CD4-positive, alpha-beta T cell treated with Interleukin-1 beta for 1 hour (primary cell): ENCODE measurements at places on chromosomes 4 and X.

GRCh38 chr4:95431678-95432077, 117.1 kb downstream of the UNC5C start:
- DNase-seq: no peak

DNA sequence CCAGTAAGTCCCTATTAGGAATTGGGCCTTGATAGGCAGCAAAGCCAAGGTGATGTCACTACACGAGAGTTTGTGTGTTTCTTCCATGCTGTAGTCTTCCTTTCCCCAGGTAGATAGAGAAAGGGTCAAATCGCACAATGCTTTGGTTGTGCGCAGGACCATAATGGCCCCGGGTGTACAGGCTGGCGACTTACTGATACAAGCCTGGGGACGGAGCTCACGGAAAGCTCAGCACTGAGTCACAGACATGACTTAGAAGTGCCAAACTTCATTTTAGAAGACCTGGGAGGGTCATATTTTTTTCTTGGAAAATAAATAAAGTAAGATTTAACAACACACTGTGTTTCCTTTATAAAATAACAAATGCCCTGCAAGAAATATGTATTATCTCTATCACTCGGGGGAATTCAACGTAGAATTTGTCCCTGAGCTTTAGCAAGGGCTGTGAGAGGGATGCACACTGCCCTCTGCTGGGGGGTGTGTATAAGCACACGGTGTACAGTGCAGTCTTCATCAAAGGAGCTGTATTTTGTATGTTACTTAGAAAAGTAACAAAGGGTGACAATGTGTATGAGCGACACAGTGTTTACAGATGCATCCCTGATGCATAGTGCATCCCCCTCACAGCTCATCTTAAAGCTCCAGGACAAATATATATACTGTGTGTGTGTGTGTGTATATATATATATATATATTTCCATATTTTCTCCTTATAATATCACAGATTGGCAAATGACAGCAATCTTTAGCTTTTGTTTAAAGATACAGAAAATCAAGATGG, 254.5 kb upstream of the VEGFC start:
- DNase-seq: no peak

GRCh38 chr4:13656569-13657405, 29.3 kb upstream of the BOD1L1 start:
- peak; percentile 58 for DNase-seq

DNA sequence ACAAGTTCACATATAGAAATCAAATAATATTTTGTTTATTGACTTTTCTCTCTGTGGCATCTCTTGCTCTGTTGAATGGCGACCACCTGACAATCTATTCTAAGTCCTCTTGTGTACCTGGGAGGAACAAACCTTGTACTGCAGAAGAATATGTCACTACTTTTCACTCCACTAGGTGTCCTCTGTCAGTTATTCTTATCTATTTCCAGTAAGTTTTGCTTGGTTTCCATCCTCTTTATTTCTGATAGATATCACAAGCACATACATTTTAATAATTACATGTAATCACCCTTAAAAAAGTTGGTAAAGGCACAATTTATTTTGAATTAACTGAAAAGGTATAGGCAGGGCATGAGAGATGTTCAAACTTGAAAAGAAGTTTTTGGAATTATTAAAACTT, 238.4 kb downstream of the SNCA start:
- peak; percentile 12 for DNase-seq

GRCh38 chrX:55488593-55489313, 895 bp downstream of the USP51 start:
- DNase-seq: peak; percentile 65

GRCh38 chr4:185801471-185801870, 10.5 kb downstream of the SORBS2 start:
- DNase-seq: no peak

GRCh38 chrX:123993326-123993725, 31.8 kb downstream of the STAG2 start:
- DNase-seq: no peak

- no peak for DNase-seq
Measured at GRCh38 chr4:82560853-82561785, 669 bp downstream of the TMEM150C start.

GRCh38 chr4:173878701-173879100, 348.7 kb upstream of the HAND2 start:
- DNase-seq: no peak

DNA sequence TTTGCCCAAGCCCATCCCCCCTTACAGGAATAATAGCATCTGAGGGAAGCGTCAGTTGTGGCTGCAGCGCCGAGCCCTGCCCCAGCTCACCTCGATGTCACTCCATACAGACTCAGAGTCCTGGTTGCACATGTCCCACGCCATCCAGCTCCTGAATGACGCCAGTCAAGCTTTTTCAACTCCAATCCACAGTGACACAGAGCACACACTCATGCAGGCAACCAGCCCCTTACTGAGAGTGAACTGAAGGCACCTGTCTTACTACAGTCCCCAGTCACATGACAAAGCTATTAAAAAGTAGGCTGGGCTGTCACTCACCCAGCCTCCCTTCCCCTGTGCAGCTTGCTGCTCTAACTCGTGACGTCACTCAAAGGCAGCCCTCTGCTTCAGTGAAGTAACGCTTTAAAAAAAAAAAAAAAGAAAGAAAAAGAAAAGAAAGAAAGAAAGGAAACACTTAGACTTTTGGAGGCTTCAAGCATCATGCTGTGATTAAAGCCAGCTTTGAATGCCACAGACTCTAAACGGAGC, at the start of gene PPARGC1A:
Gene PPARGC1A (minus strand): TSS at position 234 of the 528 bp plus-strand sequence. CDS start 90 bp downstream, at position 144.
- no peak for DNase-seq

GRCh38 chr4:44162538-44163270, 285.9 kb downstream of the KCTD8 start:
- DNase-seq: no peak
